ENCODE measurements at places on chromosomes 2 and 18.

GRCh38 chr2:181916726-181917718 lies 25.5 kb downstream of the ITPRID2 start:
- no peak for DNase-seq

DNA sequence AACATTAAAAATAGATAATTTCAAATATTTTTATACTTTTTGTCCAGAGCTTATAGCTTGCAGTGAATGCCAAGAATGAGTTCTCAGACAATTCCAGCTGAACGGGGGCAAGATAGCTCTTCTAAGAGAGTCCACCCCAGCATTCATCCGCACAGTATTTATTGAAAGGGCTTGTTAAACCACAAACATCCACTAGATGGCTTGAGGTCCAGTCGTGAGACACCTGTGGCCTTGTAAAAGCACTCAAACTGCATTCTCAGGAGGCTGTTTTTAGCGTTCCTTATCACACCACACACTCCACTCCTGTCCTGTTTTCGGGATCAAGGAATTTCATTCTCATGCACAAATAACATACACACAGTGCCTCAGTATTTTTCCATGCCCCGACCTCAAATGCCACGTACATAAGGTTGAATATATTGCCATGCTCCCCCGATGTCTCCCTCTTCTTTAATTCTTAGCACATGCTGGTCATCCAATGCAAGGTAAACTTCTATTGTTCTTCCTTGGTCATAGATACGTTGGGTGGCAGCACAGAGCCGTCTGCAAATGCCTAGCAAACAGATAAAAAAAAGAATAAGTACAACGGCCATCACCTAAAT lies 47.4 kb downstream of the DNAJC10 start:
- DNase-seq = no peak

GRCh38 chr18:38367473-38367872 lies 801.9 kb upstream of the CELF4 start:
- DNase-seq = no peak

GRCh38 chr2:180664507-180664906 lies 315.9 kb upstream of the UBE2E3 start:
- DNase-seq = no peak

DNA sequence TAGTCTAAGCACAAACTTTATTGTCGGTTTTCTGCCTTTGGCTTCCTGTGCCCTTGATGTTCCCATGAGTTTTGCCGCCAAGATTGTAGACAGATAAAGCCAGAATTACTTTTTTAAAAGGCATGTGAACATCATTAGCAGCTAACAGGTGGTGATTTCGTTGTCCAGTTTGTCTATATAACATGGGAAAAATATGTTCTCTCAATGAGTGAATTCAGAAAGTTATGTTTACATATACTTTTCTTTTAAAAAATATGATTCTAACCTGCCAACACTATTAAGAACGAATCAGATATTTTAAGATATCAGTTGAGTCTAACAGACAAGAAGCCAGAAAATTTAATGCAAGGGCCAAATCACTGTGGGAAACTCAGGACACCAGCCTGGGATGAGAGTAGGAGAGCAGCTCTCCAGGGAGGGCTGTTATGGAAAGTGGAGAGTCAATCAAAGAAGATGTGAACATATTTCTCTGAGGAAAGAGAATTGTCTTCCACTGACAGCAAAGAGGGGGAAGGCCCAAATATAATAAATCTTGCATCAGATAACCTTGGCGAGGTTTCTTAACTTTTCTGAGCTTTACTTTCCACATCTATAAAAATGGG lies 311.3 kb downstream of the ARHGAP15 start:
- no peak for DNase-seq

GRCh38 chr2:75097831-75098230 lies 101.5 kb downstream of the TACR1 start:
- DNase-seq = no peak

- DNase-seq = no peak
These were observed 6.7 kb upstream of the SEC11C start for GRCh38 chr18:59132810-59133465.

DNA sequence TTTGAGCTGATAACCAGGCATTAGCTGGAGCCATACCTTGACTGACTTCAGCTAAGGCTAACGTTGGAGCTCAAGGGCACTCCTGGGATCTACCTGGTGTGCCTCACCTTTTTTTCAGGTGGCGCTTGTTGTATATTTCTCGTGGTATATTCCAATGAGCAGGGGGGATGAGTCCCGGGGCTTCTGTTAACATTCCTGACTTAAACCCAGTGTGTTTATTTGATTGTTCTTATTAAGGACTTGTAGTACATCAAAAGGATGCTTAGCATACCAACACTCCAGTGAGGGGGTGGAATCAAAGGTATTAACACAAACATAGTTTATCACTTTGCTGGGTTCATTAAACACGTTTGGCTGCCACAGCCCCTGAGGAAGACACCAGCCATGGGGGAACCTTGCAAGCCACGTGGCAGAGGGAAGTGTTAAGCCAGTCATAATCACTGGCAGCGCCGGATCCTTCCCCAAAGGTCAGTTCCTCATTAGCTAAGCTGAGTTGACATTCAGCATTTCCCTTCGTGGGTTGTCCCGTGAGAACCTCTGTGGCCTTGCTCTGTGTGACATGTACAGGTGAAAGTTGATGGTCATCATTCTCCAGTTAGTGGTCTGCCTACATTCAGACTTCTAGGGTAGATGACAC lies 119.5 kb upstream of the MCFD2 start:
- no peak for DNase-seq

DNA sequence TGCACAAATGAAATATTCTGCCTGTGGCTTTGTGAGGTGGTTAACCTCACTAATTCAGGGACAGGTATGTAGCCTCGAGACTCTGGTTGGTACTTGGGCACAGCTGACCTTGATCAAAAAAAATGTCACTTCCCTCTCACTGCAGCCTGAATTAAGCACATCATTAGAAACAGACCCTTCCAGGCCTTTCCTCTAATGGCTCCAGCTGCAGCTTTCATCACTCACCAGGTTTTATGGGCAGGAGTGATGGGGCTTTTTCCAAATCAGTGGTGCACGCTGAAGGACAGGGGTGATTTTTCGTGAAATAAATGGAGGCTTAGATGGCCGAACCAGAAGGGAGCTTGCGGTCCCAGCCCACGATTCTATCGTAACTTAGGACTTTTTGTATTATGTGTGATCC lies 213.0 kb upstream of the RAB12 start:
- no peak for DNase-seq

GRCh38 chr18:74528913-74529312 lies 5.4 kb upstream of the CNDP1 start:
- DNase-seq = no peak

DNA sequence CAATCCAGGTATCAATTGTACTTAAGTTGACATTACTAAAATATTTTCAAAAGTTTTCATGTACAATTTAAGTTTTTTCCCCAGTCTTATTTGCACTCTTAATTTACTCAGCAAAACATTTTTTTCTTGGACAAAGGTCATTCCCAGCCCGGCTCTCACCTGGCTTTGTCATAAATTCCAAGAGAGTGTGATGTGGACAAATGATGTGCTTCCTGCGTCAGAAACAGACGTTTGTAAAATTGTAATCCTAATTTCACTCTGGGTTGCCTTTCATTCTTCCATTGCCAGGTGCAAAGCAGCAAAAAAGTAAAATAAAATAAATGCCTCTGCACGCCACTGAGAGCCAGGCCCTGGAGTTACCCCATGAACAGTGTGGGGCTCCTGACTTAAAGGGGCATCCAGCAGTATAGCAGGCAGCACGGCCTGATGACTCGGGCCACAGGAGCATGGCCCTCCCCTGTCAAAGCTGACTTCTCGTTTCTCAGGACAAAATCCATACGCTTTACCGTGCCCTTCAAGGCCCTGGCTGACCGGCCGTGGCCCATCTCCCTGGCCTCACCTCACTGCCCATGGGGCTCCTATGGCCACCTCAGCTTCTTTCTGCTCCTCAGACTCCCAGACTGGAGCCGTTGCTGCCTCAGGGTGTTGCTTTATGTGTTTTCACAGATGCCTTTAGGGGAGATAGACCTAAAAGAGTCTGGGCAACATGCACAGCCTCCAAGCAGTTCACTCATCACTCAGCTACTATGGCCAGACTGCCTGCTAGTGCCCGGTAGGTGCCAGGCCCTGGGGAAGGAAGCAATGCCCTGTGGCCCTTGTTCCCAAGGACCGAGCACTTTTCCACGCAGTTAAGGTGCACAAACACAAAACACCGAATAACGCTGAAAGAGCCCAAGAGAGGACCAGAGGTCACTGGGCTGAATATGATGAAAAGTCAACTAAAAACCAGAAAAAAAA lies 7.6 kb upstream of the TMEM185B start:
- no peak for DNase-seq

DNA sequence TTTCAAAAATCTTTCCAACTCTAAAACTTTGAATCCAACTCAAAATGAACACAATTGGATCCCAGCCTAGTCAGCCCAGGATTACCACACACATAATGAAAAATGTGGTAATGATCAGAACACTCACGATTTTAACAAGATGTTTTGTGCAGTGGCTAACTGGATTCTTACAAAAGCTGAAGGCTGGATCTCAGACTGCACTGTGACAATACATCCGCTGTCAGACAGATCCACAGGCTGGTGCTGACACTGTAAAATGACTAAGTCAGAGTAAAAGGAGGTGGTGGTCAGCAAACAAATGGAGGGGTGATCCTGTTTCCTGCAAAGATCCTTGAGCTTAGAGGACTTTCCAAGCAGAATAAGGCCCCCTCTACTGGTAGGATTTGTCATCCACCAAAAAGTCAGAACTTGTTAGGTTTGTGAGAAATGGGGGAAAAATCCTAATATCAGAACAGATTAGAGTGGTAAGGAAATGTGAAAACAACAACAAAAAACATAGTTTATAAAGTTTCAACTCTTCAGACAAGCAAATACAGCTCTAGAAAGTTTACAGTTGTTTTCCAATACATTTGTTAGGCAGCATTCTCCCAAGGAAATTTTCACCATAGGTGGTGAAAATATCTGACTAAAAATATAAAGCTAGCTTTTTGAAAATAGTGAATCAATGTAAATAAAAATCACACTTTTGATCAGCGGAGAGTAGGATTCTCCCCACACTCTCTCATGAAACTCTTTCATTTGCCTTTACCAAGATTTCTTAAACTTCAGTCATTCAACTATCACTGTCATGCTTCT lies 211.9 kb downstream of the AGPS start:
- no peak for DNase-seq

DNA sequence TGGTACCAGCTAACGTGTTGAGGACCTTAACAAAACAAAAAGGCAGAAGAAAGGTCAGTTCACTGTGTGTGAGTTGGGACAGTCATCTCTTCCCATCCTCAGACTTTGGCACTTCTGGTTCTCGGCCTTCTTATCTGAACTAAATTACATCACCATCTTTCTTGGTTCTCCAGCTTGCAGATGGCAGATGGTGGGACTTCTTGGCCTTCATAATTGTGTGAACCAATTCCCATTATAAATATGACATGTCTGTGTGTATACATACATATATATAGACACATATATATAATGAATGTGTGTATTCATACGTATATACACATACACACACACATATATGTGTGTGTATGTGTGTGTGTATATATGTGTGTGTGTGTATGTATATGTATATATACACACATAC lies 301.2 kb upstream of the TRIB2 start:
- no peak for DNase-seq

DNA sequence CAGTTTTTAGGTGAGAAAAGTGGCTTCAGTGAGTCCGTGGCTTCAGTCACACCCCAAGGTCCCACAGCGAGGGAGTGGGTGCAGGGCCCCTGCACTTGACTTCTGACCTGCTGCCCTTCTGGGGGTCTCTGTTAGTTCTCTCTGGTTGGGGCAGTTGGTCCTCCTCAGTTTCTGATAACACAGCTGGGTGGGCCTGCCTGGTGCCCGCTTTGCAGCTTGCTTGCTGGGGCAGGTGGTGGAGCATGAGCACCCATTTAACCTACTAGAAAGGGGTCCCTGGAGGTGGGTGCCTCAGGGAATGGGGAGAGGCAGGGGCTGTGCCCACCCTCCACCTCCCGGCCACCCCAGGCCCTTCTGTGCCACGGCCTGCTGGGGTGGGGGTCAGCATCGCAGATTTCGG lies 83.2 kb downstream of the ASB1 start:
- no peak for DNase-seq

GRCh38 chr2:67717692-67718091 lies 320.6 kb downstream of the ETAA1 start:
- DNase-seq = no peak

DNA sequence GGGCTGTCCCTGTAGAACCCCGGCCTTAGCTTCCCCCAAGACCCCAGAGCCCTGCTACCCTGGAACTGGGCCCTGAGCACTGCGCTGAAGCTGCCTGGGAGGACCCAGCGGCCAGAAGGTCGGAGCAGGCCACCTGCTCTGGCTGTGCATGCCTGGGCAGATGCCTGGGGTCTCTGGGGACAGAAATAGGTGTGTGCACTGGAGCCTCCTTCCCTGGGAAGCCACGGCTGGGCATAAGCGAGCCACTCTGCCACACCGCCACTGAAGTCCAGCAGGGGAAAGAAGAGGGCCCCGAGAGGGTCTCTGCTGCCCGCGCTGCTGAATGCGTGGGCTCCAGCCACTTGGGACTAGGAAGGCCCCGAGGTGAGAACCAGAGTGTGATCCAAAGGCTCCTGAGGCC lies 6.7 kb downstream of the GBX2 start:
- no peak for DNase-seq

DNA sequence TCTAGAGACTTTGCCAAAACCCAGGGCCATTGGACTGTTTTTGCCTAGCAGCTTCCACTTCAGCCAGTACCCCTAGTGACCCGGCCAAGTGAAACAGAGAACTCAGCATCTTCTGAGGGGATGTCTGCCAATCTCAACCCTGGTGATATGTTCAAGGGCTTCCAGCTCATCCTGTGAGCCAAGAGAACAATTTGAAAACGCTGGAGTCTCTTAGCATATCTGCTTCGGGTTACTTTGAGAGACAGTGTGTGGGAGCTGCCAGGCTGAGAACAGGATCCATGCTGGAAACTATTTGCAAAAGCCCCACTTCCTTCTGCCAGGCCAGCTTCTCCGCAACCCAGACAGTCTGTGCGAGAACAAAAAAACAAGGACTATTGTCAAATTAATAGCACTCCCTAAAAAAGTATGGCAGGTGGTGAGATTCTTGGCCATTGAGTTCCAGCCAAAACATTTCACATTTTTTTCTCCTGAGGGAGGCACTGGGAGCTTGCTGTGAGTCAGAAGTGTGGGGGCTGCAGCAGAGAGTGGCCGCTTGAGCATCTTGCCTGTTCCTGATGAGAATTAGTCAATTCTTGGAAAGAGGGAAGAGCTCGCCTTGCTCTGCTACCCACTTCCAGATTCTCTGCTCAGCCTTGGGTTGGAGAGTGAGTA lies 395.6 kb upstream of the TRIB2 start:
- DNase-seq = no peak

DNA sequence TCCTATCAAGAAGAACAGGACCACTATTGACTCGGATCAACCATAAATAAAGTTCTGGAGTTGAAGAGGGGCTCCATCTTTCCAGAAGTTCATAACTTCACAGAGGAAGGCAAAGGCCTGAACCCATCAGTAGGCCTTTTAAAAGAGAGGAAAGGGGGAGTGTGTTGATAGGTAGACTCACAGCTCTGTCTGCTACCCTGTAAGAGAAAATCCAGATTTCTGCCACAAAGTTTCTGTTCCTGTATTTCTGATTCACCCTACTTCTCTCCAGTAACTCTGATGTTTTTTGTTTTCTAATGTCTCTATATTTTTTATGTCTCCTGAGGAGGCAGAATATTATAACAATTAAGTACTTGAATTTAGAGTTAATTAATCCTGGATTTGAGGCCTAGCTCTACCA lies 564.0 kb downstream of the TNS1 start:
- DNase-seq = no peak

GRCh38 chr2:170822290-170823087 lies 5.8 kb downstream of the GAD1 start:
- DNase-seq = no peak

- no peak for DNase-seq
These were observed 44.3 kb downstream of the NTSR2 start for GRCh38 chr2:11625671-11626070.

- DNase-seq = no peak
These were observed 7.6 kb downstream of the CTIF start for GRCh38 chr18:48546396-48546795.

Measured in stimulated activated CD4-positive, alpha-beta T cell treated with anti-CD3 and anti-CD28 coated beads, Interleukin-1b, Interleukin-23, amount 100 ng/mL, for 4 hours (primary cell).